Fibroblast of mammary gland (primary cell): ENCODE measurements at places on chromosomes 6 and 20.

- no peak for DNase-seq
Measured at GRCh38 chr6:144127097-144127496, 23.2 kb upstream of the STX11 start.

DNA sequence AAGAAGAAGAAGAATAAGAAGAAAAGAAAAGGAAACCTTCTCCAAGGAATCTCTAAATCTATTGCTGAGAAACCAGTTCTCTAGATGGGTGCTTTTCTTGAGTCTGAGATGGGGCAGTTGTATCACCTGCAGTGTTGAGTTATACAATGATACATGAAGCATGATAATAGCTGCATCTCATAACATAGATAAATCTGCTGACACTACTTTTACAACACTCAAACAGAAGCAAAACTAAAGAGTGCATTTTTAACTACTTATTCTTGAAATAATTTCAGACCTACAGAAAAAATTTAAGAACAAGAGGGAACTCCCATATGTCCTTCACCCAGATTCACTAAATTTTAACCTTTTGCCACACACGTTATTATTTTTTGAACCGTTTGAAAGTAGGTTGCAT is 70.3 kb downstream of the SYNJ2 start:
- DNase-seq, result no peak

DNA sequence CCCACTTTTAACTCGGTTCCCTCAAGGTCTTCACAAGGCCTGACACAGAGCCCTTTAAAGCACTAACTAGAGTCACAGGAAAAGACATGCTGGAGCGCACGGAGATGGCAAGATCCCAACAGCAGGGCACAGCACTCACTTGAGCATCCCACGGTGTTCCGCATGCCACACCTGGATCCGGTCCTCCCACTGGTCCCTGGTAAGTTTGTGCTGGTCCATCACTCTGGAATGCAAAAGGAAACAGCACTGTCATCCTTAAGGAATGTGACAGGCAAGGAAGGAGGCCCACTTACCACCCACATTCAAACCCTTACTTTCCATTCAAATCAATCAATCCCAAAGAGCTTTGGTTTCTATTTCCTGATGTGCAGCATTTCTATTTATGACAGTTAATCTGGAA is 34.7 kb downstream of the EZR start:
- no peak for DNase-seq

- DNase-seq, result no peak
Measured at GRCh38 chr20:62040933-62041332, 24.7 kb downstream of the TAF4 start.

GRCh38 chr6:14031516-14031915 is 86.1 kb upstream of the CD83 start:
- peak; percentile 4 for DNase-seq

DNA sequence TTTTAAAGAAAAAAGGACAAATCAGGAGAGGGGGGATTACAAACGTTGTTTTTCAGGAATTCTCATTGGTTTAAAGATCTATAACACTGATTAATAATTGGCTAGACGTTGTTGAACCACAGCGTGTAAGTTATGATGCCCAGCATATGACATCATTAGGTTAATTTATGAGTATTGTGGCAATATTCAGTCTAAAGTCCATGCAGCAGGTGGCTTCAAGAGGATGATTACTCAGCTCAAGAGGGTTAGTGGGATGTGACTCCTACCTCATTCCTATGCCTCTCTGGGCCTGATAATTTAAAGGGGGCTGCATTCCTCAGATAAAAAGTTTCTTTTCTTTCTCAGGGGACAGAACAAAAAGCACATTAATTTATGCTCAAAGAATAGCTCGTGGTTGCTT is 1309.0 kb downstream of the EPHA7 start:
- no peak for DNase-seq

DNA sequence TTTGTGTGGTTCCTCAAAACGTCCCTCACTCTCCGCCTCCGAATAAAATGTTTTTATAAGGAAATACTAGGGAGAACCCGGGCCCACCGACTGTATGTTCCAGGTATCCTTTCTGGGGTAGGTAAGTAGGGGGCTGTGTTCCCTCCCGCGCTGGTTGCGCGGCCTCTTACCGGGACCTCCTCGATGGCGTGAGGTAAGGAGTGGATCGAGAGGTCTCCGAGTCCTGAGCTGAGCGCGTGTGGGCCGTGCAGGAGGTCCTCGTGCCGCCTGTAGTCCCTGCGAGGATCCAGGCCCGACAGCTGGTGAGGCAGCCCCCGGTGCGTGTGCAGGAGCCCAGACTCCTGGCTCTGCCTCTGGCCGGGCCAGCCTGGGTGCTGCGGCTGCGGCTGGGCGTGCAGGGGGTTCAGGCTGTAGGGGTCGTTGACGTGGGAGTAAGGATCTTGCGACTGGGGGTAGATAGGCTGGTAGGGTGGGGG is 5.1 kb downstream of the TFAP2A start:
- no peak for DNase-seq

- no peak for DNase-seq
Measured at GRCh38 chr20:46119547-46119946, 1.4 kb downstream of the CD40 start.

- peak; percentile 7 for DNase-seq
Measured at GRCh38 chr6:116059713-116060571, 749 bp downstream of the FRK start.
